Activated CD8-positive, alpha-beta memory T cell treated with anti-CD3 and anti-CD28 coated beads, Interleukin-2, amount 10 ng/mL, durations not matched to agents 7 days and 5 days (primary cell): ENCODE measurements at places on chromosomes 1 and 21.

DNA sequence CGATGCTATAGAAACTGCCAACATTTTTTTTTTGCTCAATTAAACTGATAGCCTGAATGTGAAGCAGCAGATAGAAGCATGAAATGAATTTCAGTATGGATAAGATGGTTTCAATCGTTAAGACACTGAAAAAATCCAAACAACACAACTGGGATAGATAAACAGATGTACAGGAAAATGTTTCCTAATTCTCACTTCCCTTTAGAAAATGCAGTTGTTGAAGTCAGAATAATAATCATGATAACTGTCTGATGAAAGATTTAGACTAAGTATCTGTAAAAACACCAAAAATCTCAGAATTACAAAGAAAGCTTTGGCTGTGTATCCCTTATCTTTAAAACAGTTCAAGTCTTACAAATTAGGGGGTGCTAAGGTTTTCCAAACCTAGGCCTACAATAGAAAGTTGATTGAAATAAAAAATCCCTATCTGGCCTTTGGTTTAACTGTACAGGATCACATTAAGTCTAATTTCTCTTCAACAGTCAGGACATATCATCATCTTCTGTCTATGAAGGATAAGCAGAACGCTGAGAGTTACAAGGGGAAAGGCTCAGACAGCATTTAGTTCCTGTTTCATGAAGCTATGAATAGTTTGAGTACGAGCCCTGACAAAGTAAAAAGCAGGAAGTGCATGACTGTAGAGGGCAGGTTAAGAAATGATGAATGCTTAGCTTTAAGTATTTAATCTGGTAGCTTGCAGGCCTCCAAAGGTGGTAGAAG is 203.2 kb downstream of the APP start:
- DNase-seq: no peak

GRCh38 chr1:205714190-205714905 is 34.0 kb upstream of the SLC45A3 start:
- DNase-seq: no peak

DNA sequence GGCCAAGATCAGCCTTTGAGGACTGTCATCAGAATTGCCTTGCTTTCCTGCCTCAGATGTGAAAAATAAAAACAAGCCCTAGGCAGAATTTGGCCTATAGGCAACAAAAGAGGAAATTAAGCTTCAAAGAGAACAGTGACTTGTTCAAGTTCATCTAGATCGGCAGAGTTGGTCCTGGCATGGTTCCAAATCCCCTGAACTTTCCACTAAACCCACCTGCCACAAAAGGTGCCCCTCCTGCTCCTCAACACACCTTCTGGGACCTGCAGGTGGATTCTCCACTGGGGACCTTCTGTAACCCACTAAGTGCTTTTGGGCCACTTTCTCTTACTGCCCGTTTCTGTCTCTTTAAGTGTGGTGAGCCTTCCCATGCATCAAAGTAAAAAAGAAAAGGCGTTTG is 42.5 kb upstream of the LRRN2 start:
- DNase-seq: no peak

GRCh38 chr1:244302876-244303609 is 148.7 kb downstream of the ADSS2 start:
- DNase-seq: no peak

- DNase-seq: no peak
These were observed 82.0 kb downstream of the NPHP4 start for GRCh38 chr1:5910276-5910620.

DNA sequence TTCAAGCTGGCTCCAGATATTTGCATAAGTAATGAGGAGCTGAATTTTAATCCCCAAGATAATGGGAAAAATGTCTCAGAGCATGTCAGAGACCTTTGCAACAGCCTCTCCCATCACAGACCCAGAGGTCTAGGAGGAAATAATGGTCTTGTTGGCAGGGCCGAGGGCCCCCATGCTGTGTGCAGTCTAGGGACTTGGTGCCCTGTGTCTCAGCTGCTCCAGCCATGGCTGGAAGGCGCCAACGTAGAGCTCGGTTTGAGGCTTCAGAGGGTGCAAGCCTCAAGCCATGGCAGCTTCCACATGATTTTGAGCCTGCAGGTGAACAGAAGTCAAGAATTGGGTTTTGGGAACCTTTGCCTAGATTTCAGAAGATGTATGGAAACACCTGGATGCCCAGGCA is 134.7 kb downstream of the LYPLAL1 start:
- no peak for DNase-seq

- DNase-seq: no peak
These were observed 90.7 kb downstream of the JAK1 start for GRCh38 chr1:64875606-64876005.

DNA sequence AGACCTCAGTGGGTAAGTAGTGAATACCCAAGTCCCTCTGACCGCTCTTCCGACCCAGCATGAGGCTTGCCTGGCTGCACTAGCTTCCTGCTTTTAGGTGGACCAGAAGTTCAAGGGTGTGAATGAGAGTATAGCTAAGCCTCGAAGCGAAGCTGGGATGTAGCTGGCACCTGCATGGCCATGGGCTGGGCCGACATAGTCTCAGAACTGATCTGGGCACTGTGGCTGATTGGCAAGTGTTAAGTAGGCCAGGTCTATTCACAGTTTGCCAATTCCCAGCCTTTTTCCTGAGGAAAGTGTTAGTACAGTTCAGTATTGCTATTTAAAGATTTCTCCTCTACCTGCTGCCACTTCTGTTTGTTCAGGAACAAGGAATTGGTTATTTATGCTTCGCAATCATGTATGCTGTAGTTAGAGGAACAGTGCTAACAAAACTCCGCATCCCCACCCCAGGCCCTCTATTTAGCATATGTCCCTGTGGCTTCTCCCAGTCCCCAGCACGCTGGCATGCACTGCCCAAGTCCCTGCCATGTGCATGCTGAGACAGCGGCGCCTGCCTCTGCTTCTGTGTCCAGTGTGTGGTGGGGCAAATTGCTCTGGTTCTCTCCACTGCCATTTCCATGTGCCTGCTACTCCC is 16.3 kb downstream of the SPATA46 start:
- no peak for DNase-seq

- peak; percentile 86 for DNase-seq
These were observed 87.6 kb upstream of the DUSP10 start for GRCh38 chr1:221829327-221830015.

DNA sequence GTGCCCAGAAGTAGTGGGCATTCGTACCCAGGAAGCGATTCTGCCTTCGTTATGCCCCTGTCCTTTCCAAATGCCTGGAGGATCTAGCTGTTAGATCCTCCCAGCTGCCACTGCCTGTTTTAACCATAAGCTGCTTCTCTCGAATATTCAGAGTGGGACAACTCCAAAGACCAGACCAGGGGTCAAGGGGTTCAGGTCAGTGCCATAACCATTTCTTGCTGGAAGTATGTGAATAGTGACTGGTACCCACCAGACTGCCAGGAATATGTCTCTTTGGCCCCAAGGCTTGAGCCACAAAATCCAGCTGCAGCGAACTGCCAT is 914 bp upstream of the MTF1 start:
- DNase-seq: no peak

GRCh38 chr1:114227059-114227458 is 73.4 kb upstream of the SYT6 start:
- DNase-seq: no peak

DNA sequence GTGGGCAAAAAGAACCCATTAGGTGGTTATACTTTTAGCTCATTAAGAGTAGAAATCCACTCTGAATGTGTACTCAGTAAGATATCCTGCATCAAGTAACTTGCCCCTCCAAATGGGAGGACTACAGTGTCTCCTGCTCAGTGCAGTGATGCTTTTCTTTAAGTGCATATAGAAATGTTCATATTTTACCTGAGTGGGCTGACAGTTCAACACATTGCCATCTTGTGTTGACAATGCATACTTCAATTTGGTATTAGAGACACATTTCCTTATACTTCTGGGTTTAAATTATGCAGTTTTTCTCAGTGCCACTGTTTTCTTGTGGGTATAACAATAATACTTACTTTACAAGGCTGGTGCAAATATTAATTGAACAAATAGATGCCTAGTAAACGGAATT is 318.6 kb upstream of the TMPRSS15 start:
- no peak for DNase-seq

GRCh38 chr1:18110968-18111367 is 3.4 kb downstream of the IGSF21 start:
- DNase-seq: no peak

DNA sequence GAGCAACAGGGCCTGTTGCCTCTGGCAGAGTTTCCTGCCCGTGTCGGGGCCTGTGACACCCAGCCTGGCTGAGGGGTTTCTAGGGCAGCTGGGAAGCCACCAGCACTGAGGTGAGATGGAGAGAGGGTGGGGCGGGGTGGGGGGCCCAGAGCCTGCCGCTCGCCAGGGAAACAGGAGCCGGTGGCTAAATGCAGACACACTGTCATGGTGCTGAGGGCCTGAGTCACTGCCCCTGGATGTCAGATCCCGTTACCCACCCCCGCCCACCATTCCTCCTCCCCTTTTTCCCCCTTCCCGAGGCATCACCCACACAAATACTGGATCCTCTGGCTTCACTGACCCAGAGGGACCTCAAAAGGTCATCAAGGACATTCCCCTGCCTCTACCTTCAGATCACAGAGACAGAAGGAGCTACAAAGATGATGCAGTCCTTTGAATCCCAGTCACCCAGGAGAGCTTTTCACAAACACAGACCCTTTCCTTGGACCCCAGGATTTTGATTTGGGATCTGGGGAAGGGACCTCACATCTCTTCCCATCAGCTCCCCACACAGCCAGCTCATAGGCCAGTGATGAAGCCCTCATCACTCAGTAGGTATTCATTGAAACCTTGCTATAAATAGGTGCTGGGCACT is 1.9 kb upstream of the HSPB7 start:
- no peak for DNase-seq
